Germinal center (tissue), 1 donor: ENCODE measurements at places on chromosomes 5 and 9.

DNA sequence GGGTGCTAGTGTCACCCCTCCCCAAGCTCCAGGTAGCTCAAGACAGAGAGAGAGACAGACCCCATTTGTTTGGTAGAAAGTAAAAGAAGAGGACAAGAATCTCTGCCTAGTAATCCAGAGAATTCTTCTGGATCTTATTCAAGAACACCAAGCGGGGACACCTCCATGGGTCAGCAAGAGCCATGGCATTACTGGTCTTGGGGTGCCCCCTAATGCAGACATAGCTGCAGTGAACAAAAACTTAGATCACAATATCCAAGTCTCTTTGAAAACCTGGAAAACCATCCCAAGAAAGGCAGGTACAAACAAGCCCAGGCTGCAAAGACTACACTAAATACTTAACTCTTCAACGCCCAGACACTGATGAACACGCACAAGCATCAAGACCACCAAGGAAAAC, 29.9 kb upstream of the PDE4D start:
- DNase-seq: no peak

DNA sequence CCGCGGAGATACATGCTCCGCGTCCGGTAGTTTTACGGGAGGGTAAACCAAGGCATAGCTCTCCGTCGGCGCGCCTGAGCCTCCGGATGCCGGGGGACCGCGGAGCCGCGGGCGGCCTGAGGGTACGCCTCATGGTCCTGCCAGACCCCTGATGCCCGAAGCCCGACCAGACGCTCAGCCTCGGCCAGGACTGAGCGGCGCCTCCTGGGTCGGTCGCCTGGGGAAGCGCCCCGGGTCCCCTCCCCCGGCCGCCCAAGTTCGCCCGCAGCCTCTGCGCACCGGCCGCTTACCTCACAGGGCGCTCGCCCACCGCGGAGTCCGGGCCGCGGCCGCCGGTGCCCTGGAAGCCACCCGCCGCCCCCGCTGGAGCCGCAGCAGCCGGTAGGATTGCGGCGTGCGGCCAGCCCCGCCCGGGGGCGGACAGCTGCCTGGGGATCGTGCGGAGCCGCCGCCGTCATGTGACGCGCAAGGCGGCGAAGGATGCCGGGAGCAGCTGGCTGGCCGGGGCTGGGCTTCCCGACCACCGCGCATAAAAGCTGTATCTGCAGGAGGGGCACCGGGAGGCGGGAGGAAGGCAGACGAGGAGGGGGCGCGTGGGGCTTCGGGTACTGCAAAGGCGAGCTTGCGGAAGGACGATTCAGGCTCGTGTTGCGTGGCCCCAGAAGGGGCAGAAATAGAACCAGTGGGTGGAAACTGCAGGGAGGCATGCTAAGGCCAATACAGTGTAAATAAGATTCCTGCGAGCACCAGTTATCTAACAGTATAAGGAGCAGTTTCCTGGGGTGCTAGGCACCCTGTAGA, at the start of gene FBXO10:
Gene FBXO10, minus strand, starts transcription at position 460 of the 801 bp plus-strand sequence. CDS start 34,612 bp downstream, outside the sequence.
- peak; percentile 74 for DNase-seq

- DNase-seq: no peak
Observed at GRCh38 chr5:74015716-74016115, 389.7 kb downstream of the ARHGEF28 start.

DNA sequence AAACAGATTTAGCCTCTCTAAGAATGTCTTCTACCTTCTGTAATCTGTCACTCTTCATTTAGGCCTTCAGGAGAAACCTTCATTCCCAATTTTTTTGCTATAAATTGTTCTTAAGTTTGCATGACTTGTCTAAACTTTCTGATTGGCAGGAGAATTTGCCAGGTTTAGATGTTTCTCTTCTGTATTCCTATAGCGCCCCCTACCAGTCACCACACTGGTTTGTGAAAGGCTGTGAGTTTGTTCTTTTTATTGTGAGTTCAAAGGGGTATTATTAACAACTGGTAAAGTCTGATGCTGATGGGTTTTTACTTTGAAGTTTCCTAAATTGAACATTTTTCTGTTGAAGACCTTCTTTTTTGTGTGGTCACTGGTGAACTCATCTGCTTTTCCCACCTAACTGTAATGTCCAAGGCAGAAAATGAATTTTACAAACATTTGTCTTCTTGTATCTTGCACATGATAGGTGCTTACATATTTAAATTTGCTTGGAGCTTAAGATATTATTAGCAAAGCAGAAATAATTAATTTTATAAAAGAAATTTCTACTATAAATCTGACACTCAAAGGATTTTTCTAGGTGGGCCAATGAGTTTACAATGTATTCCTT, 18.4 kb upstream of the F2RL2 start:
- peak; percentile 28 for DNase-seq

- DNase-seq: no peak
Observed at GRCh38 chr5:177552839-177553455, 1.4 kb downstream of the FAM193B start.

GRCh38 chr9:137417161-137418021, 5.6 kb downstream of the EXD3 start:
- no peak for DNase-seq
